AG04450 (cell line): ENCODE measurements at places on chromosomes 2 and 18. TPM values are rescaled to one million over a fixed set of nuclear protein-coding genes. Genes with fewer than 3 reads are reported as not detected.

The CRYGD gene
- polyA plus RNA-seq: not detected in 2 replicates

The SLC9A4 gene
- not detected in 2 replicates for polyA plus RNA-seq

DNA sequence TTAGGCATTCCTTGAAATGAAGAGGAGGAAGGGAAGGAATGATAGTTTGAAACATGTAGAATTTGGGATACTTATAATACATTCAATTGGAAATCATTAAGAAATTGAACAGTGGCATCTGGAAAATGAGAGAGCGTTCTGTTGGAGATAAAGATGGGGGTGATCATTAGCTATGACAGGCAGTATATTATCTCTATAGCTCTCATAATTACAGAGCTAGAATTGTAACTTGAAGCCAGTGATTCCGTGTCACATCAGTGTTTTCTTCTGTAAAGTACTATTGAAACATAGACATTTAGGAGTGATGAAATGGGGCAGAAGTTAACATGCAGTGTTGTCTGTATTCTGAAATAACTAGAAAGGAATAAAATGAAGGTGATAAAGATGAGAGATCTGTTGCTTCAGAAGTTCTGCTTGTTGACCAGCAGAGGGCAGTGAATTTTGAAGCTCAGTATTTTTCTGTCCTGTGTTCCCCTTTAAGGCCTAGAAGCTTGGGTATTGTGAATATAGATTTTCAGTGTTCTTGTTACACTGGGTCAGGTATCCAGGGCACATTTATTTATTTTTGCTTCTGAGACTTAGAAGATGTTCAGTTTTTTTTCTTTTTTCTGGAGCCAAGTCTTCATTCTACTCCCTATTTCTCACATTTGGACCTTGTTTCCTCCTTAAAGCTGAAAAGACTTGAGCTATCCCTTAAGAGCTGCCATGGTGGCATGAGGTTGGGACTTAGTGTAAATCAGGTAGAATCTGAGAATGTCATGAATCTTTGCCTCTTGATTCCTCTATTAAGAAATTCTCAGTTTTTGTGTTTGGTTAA is 157.4 kb downstream of the TAF4B start:
- DNase-seq: no peak

- peak; percentile 41 for DNase-seq
Measured at GRCh38 chr2:27191070-27191829, 20.6 kb upstream of the ATRAID start.

DNA sequence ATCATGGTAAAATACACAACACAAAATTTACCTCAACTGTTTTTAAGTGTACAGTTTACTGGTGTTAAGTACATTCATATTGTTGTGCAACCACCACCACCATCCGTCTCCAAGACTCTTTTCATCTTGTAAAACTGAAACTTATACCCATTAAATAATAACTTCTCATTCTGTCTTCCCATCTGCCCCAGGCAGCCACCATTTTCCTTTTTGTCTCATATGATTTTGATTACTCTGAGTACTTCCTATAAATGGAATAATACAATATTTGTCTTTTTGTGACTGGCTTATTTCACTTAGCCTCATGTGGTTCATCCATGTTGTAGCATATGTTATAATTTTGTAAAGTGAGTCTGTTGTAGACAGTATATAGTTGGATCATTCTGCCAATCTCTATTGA is 82.7 kb downstream of the ALMS1 start:
- no peak for DNase-seq

- no peak for DNase-seq
Measured at GRCh38 chr2:66566726-66567399, 131.9 kb downstream of the MEIS1 start.

GRCh38 chr18:73841661-73842060 is 306.0 kb downstream of the FBXO15 start:
- no peak for DNase-seq

GRCh38 chr2:154577390-154577789 is 121.1 kb upstream of the KCNJ3 start:
- no peak for DNase-seq

DNA sequence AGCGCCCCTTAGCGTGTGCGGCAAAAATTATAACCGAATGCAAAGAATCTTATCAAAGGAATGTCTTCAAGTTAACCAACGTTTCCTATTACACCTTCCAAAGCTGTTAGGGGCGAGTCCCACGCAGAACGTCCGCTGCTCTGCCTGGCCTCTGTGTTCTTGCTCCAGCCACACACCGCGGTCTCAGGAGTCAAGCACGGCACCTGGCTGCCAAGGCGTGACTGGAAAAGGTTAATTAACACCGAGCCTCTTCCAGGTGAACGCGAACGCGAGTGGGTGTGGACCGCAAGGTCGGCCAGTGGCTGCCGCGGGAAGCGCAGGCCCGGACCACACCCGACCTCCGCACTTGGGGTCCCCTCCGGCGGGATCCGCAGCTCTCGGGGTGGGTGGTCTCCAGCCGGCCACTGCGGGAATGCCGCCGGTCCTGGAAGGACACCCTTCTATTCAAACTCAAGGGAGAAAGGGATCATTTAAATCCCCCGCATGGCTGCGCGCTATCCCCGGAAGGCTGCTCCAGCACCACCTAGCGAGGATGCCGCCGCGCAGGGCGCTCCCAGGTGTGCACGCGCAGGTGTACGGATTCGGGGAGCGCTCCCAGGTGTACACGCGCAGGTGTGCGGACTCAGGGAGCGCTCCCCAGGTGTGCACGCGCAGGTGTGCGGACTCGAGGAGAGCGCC is 830 bp downstream of the CYB5A start:
- no peak for DNase-seq

DNA sequence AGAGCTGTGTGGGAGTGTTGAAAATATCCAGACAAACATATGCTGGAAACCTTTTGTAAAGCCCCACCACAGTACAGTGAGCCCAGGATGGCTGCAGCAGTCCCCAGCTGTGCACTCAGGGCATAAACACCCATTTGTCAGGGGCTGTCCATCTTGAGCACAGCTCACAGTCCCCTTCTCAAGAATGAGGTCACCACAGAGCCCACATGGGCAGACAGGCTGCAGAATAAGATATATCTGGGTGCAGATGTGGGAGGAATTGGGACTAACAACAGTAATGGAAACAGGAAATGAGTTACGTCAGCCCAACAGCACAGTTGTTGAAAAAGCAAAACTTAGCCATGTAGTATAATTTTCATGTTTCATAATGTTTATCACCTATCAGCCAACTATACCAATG is 219.6 kb downstream of the ETAA1 start:
- DNase-seq: peak; percentile 86

DNA sequence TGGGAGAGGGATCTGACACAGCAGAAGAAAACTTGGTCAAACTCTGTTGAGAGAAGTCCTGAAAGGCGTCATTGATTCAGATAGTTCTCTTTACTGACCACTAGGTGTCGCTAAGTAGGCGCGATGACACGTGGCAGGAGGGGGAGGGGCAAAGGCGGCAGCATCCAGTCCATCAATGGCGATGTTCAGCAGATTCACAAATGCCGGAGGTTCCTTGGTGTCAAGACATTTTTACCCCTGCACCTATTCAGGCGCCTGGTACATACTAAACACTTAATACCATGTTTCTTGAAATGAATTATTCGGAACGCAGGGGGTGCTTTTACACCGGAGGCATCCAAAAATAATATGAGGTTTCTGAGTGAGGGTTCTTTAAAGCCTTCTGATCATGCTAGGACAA is 3.0 kb upstream of the PLEK start:
- DNase-seq: no peak
